ENCODE measurements at places on chromosomes 6 and 20. TPM values are rescaled to one million over a fixed set of nuclear protein-coding genes. Genes with fewer than 3 reads are reported as not detected.

GOPC gene
- total RNA-seq, result 69.8 TPM

WFDC12 gene
- not detected for total RNA-seq

CLPSL1 gene
- total RNA-seq, result not detected

FNDC1 gene
- under 0.01 TPM for total RNA-seq

MYB gene
- total RNA-seq, result 0.12 TPM
